Activated CD4-positive, alpha-beta T cell treated with anti-CD3 and anti-CD28 coated beads, Interleukin-2, amount 10 ng/mL, durations not matched to agents 24 days and 14 days (primary cell): ENCODE measurements at places on chromosomes 13 and 19.

DNA sequence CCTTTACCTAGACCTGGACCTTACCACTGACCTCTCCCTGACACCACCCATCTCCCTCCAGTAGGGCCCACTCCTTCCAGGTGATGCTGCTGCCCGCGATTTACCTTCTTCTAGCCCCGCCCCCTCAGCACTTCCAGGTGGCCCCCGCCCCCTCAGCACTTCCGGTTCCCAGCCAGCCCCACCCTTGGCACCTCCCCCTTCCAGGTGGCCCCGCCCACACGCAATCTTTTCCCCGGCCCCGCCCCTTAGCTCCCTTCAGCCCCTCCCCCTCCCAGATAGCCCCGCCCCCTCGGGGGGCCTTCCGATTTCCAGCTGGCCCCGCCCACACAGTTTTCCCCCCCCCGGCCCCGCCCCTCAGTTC lies 586 bp downstream of the LIG1 start:
- H3K36me3 ChIP-seq: peaks cover 32% of the 10 kb centered on the region
- peaks cover 32% of the 10 kb centered on the region for H3K4me1 ChIP-seq
- peak overlapping the region; percentile 98 for H3K4me3 ChIP-seq
- peak; percentile 95 for DNase-seq

DNA sequence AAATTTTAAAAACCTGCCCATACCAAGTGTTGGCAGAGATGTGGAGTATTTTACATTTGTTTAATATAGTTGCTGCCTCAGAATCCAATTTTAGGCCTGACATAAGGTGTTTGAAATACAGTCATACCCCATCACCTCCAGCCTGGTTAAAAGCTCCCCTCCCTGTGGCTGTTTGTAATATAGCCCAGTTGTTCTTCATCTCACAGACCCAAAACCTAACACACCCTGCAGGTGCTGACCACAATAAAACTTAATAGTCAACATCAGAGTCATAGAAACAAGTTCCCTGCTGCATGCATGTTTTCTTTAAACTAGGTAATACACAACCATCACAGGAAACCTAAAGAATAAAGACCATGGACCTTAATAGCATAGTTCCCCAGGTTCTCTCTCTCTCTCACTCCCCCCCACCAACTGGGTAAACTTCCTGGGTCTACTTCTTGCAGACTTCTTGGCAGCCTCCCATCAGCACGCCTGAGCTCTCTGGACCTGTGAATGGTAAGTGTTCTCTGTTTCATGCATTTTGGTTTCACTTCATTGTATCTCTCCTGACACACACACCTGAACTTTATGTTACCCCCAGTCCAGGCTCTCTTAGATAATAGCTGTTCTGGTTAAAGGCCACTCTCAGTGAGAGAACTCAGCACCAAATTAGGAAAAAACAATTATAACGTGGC lies 1369.9 kb downstream of the EFNB2 start:
- no peaks in the 10 kb centered on the region for H3K36me3 ChIP-seq
- no peak for DNase-seq
- H3K27ac ChIP-seq: no peak overlapping the region

DNA sequence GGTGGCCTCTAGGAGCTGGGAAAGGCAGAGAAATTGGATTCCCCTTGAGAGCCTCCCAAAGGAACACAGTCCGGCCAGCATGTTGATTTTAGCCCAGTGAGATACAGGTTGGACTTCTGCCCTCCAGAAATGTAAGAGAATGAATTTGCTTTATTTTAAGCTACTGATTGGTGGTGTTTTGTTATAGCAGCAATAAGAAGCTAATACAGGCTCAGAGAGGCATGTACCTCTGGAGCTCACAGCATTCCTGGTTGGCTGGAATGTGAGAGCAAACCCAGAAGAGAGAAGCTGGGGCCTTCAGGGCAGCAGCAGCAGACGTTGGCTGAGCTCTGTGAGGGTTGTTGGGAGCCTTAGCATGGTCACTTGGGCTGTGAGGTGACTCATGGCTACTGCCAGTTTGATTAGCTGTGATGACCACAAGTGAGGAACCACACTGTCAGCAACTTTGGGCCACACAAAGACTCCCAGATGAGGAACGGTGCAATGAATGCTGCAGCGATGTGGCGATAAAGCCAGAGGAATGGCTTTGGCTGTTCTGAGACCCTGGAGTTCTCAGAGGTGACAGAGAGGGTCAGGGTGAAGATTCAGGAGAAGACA lies 80.1 kb downstream of the CYSLTR2 start:
- H3K4me1 ChIP-seq: peaks cover 7% of the 10 kb centered on the region
- H3K36me3 ChIP-seq: no peaks in the 10 kb centered on the region
- no peak overlapping the region for H3K27ac ChIP-seq
- no peak overlapping the region for H3K4me3 ChIP-seq
- DNase-seq: peak; percentile 41

GRCh38 chr13:39612023-39612637 lies 9.1 kb upstream of the LHFPL6 start:
- H3K36me3 ChIP-seq: no peaks in the 10 kb centered on the region
- no peak overlapping the region for H3K27ac ChIP-seq
- DNase-seq: peak; percentile 85
- no peak overlapping the region for H3K4me3 ChIP-seq
- no peaks in the 10 kb centered on the region for H3K4me1 ChIP-seq
- peaks cover 29% of the 10 kb centered on the region for H3K27me3 ChIP-seq

- H3K36me3 ChIP-seq: no peaks in the 10 kb centered on the region
- no peak for DNase-seq
- H3K27me3 ChIP-seq: no peaks in the 10 kb centered on the region
- H3K27ac ChIP-seq: no peak overlapping the region
- H3K4me3 ChIP-seq: no peak overlapping the region
- H3K4me1 ChIP-seq: no peaks in the 10 kb centered on the region
Measured at GRCh38 chr13:92433963-92434362, 792.6 kb upstream of the GPC6 start.

- no peaks in the 10 kb centered on the region for H3K4me1 ChIP-seq
- DNase-seq: no peak
- no peaks in the 10 kb centered on the region for H3K36me3 ChIP-seq
- no peak overlapping the region for H3K27ac ChIP-seq
- no peaks in the 10 kb centered on the region for H3K27me3 ChIP-seq
- no peak overlapping the region for H3K4me3 ChIP-seq
Measured at GRCh38 chr19:3249408-3249807, 24.9 kb downstream of the CELF5 start.

DNA sequence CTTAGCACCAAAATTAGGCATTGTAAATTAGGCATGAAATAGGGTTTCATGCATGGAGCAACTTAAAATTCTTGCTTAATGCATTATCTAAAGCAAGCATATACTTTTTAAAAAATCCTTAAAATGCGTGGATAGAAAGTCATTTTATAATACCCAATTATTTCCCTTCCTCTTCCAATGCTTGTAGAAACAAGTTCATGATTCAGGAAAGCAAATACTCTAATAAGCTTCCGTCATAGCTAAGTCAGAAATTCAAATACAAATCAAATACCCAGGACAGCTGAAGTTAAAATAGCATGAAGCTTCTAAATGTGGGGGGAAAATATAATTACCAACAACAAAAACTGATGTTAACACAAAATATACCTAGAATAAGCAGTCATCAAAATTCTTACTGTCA lies 89.1 kb downstream of the COL4A1 start:
- no peak overlapping the region for H3K27ac ChIP-seq
- H3K4me1 ChIP-seq: no peaks in the 10 kb centered on the region
- DNase-seq: no peak
- no peak overlapping the region for H3K4me3 ChIP-seq
- H3K27me3 ChIP-seq: peaks cover 24% of the 10 kb centered on the region

GRCh38 chr13:51331354-51331861 lies 8.1 kb upstream of the SERPINE3 start:
- no peaks in the 10 kb centered on the region for H3K36me3 ChIP-seq
- peaks cover 18% of the 10 kb centered on the region for H3K4me1 ChIP-seq
- H3K27me3 ChIP-seq: no peaks in the 10 kb centered on the region
- peak overlapping the region; percentile 7 for H3K4me3 ChIP-seq
- peak overlapping the region; percentile 40 for H3K27ac ChIP-seq
- no peak for DNase-seq

- peaks cover 11% of the 10 kb centered on the region for H3K4me1 ChIP-seq
- DNase-seq: no peak
- no peaks in the 10 kb centered on the region for H3K27me3 ChIP-seq
- peak overlapping the region; percentile 99 for H3K4me3 ChIP-seq
- peak overlapping the region; percentile 96 for H3K27ac ChIP-seq
- peaks cover 50% of the 10 kb centered on the region for H3K36me3 ChIP-seq
Measured at GRCh38 chr19:52270266-52270885, 989 bp downstream of the ZNF766 start.

GRCh38 chr13:53778937-53779336 lies 750.3 kb downstream of the OLFM4 start:
- no peaks in the 10 kb centered on the region for H3K36me3 ChIP-seq
- H3K4me1 ChIP-seq: no peaks in the 10 kb centered on the region
- H3K27me3 ChIP-seq: no peaks in the 10 kb centered on the region
- no peak overlapping the region for H3K4me3 ChIP-seq

GRCh38 chr13:30607908-30608307 lies 9.8 kb upstream of the USPL1 start:
- DNase-seq: peak; percentile 89
- H3K27ac ChIP-seq: no peak overlapping the region
- H3K27me3 ChIP-seq: peaks cover 10% of the 10 kb centered on the region
- peaks cover 2% of the 10 kb centered on the region for H3K36me3 ChIP-seq

DNA sequence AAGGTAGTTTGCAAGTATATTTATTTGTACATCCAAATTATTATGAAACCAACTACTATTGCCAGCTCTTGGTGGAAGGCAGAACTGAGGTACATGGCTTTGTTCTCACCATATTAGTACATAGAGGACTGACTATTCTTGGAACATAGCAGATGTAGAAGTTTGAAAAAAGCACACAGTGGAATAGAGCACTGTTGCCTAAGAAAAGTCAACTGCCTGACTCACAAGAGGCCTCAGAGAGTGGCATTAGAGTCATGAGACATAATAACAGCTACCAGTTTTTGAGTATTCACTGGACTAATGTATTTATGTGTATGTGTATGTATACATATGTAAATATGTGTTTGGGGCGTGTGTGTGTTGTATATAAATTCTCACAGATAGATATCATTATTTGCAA lies 8.3 kb upstream of the PCDH20 start:
- H3K27me3 ChIP-seq: no peaks in the 10 kb centered on the region
- DNase-seq: no peak
- H3K36me3 ChIP-seq: no peaks in the 10 kb centered on the region

- H3K27me3 ChIP-seq: no peaks in the 10 kb centered on the region
- peak overlapping the region; percentile 68 for H3K4me3 ChIP-seq
- H3K27ac ChIP-seq: peak overlapping the region; percentile 93
- H3K36me3 ChIP-seq: no peaks in the 10 kb centered on the region
- H3K4me1 ChIP-seq: peaks cover 48% of the 10 kb centered on the region
Measured at GRCh38 chr13:75366380-75367280, 115.3 kb downstream of the TBC1D4 start.

DNA sequence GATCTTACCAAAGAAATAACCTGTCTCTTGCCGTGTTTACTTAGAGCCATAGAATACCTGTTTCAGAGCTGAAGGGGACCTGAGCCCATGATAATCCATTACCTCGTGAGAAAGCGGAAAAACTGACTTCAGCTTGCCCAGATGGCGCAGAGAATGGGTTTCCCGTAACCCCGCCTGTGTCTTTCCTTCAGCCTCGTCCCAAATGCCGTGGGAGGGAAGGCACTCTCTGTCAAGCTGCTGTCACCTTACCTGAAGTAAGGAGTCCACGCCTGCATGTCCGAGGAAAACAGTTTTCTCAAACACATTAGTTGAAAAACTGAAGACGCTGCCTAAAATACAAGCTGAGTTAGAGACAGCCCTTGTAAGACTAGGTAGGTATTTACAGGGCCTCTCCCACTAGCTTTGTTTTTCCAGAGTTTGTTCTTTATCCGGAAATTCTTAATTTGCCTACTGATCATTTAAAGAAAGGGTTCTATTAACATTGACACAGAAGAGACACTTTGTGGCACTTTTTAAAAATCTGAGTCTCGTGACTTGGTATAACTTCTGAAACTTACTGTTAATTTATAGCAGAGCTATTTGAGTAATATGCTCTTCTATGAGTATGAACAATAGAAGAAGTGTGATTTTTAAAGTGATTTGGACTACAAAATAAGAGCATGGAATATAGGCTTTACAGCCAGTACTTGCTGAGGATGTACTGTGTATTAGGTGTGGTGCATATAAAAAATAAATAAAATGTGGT lies 1.3 kb upstream of the INTS6 start:
- H3K27me3 ChIP-seq: no peaks in the 10 kb centered on the region
- H3K36me3 ChIP-seq: peaks cover 42% of the 10 kb centered on the region
- H3K4me1 ChIP-seq: peaks cover 28% of the 10 kb centered on the region
- DNase-seq: peak; percentile 82

- no peak for DNase-seq
- no peak overlapping the region for H3K4me3 ChIP-seq
- no peaks in the 10 kb centered on the region for H3K4me1 ChIP-seq
- H3K27ac ChIP-seq: no peak overlapping the region
- H3K27me3 ChIP-seq: peaks cover 2% of the 10 kb centered on the region
Measured at GRCh38 chr13:27016875-27017274, 154.7 kb downstream of the USP12 start.

GRCh38 chr19:36060430-36060829 lies 5.7 kb downstream of the WDR62 start:
- no peaks in the 10 kb centered on the region for H3K27me3 ChIP-seq
- H3K4me3 ChIP-seq: no peak overlapping the region
- no peak overlapping the region for H3K27ac ChIP-seq
- peak; percentile 71 for DNase-seq
- H3K36me3 ChIP-seq: peaks cover 28% of the 10 kb centered on the region
- H3K4me1 ChIP-seq: peaks cover 18% of the 10 kb centered on the region

GRCh38 chr13:48144413-48145035 lies 49.6 kb upstream of the MED4 start:
- no peak for DNase-seq
- H3K4me1 ChIP-seq: peaks cover 5% of the 10 kb centered on the region
- no peaks in the 10 kb centered on the region for H3K27me3 ChIP-seq
- H3K36me3 ChIP-seq: no peaks in the 10 kb centered on the region
- H3K4me3 ChIP-seq: no peak overlapping the region

- H3K4me1 ChIP-seq: no peaks in the 10 kb centered on the region
- H3K36me3 ChIP-seq: no peaks in the 10 kb centered on the region
- H3K4me3 ChIP-seq: no peak overlapping the region
- no peaks in the 10 kb centered on the region for H3K27me3 ChIP-seq
- DNase-seq: no peak
Measured at GRCh38 chr19:9008667-9009066, 1.5 kb downstream of the MUC16 start.

- no peaks in the 10 kb centered on the region for H3K27me3 ChIP-seq
- H3K4me3 ChIP-seq: no peak overlapping the region
- no peak overlapping the region for H3K27ac ChIP-seq
- no peaks in the 10 kb centered on the region for H3K4me1 ChIP-seq
- no peak for DNase-seq
Measured at GRCh38 chr13:93951108-93951507, 528.4 kb downstream of the DCT start.
